ENCODE measurements at places on chromosomes 7 and 10. TPM values are rescaled to one million over a fixed set of nuclear protein-coding genes. Genes with fewer than 3 reads are reported as not detected.

GRCh38 chr7:40324914-40325313 lies 190.1 kb downstream of the SUGCT start:
- no peak for DNase-seq

- DNase-seq: peak; percentile 41
Measured at GRCh38 chr10:92573091-92573797, 649 bp downstream of the IDE start.

GRCh38 chr7:90387470-90388240 lies 15.6 kb upstream of the CLDN12 start:
- no peak for DNase-seq

GRCh38 chr10:93408783-93409182 lies 73.4 kb downstream of the MYOF start:
- no peak for DNase-seq

- DNase-seq: peak; percentile 70
Measured at GRCh38 chr7:130942211-130942964, 208.4 kb upstream of the KLF14 start.

GRCh38 chr7:142787034-142787768 lies 16.4 kb downstream of the PRSS2 start:
- DNase-seq: peak; percentile 71

- DNase-seq: no peak
Measured at GRCh38 chr7:93238131-93238530, 6.0 kb downstream of the VPS50 start.

GRCh38 chr7:47488969-47489342 lies 93.0 kb downstream of the TNS3 start:
- DNase-seq: no peak

DNA sequence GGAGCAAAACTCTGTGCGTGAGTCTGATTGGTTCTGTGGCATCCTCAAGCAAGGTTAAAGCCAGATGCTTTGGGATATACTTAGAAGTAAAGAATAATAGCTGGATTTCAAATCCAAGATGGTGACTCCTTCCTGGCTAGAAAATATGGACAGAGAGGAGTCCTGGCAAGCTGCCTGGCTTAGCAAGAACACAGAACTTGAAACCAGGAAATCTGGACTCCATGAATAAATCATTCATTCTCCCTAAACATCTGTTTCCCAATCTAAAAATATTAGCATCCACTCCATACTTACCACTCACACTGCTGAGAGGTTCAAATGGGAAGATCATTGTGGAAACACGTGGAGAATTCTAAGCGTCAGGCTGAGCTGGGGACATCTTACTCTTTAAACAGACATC lies 1074.1 kb upstream of the AUTS2 start:
- DNase-seq: no peak

- no peak for DNase-seq
Measured at GRCh38 chr10:101367569-101368453, 13.8 kb downstream of the BTRC start.

DNA sequence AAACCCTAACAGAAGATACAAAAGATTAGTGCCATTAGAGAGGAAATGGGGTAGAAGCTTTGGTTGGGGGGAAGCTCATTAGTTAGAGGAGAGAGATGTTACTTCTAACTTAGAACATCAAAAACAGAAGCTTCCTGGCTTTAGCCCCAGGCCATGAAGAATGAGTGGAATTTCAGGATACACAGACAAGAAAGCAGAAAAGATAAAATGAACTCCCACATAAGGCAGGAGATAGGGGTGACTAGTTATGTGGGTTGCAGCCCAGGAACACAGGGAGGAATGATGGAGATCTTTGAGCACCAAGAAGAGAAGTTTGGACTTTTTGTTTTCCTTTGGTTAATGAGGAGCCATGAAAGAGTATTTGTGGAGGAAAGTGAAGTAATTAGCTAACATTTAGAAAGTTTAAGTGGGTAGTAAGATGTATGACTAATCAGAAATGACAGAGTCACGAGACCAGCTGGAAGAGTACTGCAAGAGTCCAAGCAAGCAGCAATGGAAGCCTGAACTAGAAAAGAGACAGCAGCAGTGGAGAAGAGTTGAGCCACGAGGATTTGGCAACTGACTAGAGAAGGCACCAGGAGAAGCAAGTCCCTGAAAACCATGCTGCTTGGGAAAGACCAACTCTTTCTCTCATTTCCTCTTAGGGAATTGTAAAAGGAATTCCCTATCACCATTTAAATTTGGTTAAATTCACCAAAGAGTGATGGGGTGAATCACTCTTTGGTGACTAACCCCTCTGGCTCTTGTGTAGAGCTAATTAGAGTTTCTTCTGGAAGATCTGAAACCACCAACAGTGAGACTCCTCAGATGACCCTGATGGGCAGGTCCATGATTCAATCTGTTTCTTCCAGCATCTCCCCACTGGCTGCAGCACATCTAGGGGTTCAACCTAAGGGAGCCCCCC lies 131.9 kb downstream of the KCNMA1 start:
- no peak for DNase-seq

- DNase-seq: peak; percentile 78
Measured at GRCh38 chr7:55187701-55188491, 169.1 kb downstream of the EGFR start.

GRCh38 chr10:68284062-68285001 lies 47.5 kb upstream of the HNRNPH3 start:
- no peak for DNase-seq

GRCh38 chr7:20030915-20031362 lies 186.2 kb downstream of the MACC1 start:
- no peak for DNase-seq

- no peak for DNase-seq
Measured at GRCh38 chr7:151423936-151424335, 14.1 kb upstream of the WDR86 start.

DNA sequence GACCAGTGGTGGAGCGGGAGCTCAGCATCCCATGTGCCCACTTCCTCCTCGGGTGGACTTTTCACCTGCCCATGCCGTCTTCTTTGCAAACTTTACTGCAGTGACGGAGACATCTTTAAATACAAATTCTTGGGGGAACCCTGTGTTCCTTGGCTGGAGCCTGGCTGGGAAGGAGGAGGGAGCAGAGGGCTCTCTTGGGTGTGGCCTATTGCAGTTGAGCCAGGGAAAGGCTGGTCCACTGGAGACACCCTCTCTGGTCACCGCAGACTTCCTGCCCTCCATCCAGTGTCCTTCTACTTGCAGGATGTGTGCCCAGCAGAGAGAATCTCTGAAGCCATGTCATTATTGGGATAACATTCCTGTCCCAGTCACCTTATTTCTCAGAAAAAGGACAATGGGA lies 67.3 kb downstream of the TCF7L2 start:
- no peak for DNase-seq

- DNase-seq: no peak
Measured at GRCh38 chr7:89771003-89771636, 383.1 kb upstream of the STEAP1 start.

GRCh38 chr10:73110345-73110849 lies at the start of gene NUDT13:
TSS of gene NUDT13 (plus strand) at chr10:73110455. CDS start at chr10:73114366, 3,911 bp downstream.
- DNase-seq: peak; percentile 89

GRCh38 chr10:52212062-52212461 lies 102.0 kb upstream of the DKK1 start:
- DNase-seq: no peak

DNA sequence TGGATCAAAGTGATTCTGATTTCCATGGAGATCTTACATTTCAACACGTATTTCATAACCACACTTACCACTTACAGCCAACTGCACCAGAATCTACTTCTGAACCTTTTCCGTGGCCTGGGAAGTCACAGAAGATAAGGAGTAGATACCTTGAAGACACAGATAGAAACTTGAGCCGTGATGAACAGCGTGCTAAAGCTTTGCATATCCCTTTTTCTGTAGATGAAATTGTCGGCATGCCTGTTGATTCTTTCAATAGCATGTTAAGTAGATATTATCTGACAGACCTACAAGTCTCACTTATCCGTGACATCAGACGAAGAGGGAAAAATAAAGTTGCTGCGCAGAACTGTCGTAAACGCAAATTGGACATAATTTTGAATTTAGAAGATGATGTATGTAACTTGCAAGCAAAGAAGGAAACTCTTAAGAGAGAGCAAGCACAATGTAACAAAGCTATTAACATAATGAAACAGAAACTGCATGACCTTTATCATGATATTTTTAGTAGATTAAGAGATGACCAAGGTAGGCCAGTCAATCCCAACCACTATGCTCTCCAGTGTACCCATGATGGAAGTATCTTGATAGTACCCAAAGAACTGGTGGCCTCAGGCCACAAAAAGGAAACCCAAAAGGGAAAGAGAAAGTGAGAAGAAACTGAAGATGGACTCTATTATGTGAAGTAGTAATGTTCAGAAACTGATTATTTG lies 15.3 kb downstream of the HNRNPA2B1 start:
- no peak for DNase-seq

DNA sequence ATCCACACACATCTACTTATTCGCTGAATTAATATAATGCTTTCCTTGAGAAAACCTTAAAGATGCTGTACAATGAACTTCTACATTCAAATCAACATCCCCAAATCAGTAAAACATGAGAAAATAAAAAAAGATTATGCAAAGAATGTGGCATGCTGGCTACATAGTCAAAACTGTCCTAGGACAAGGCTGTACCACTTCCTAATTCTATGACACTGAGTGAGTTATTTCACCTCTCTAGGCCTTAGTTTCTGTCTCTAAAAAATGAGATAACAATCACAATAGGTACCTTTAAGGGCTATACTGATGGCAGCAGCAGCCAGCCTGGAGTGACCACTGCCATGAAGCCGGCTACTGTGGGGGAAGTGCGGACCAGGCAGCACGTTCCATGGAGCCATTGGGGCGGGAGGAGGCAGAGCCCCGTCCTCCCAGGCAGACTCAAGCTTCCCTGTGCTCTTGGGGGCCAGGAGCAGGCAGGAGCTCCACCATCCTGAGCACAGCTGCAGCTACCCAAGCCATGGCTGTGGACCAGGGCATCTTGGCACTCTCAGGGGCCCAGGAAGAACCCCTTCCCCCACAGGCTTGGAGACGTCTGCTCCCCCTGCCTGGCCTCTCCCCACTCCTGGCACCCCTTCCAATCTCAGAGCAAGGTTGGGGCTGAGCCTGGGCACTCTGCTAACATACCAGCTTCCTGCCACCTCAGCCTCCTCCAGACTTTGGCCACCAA lies 110.2 kb downstream of the ELAPOR2 start:
- DNase-seq: no peak

- no peak for DNase-seq
Measured at GRCh38 chr10:78269060-78269459, 235.4 kb downstream of the RPS24 start.

DNA sequence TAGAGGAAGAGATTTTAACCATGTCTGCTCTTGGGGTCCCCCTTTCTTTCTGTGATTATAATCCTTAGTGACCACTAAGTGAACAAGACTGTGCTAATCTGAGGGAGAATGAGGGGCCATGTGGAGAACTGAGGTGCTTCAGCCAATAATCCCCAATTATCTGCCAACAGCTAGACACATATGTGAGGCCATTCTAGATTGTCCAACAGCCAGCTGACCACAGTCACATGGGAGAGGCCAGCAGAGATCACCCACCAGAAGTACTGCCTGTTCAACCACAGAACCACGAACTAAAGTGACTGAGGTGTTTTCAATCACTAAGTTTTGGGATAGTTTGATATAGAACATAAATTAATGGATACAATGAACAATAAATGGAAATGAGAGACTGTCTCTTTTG lies 74.3 kb downstream of the SEMA3E start:
- DNase-seq: no peak

GRCh38 chr10:130615457-130615856 lies 479.3 kb downstream of the GLRX3 start:
- no peak for DNase-seq

GRCh38 chr7:24939416-24939815 lies 40.6 kb downstream of the OSBPL3 start:
- no peak for DNase-seq

GRCh38 chr10:124035928-124036558 lies 57.4 kb downstream of the CHST15 start:
- DNase-seq: no peak

GRCh38 chr7:82423446-82423845 lies 20.1 kb downstream of the CACNA2D1 start:
- DNase-seq: no peak

- peak; percentile 33 for DNase-seq
Measured at GRCh38 chr10:120457431-120458172, 575 bp downstream of the PLPP4 start.

DNA sequence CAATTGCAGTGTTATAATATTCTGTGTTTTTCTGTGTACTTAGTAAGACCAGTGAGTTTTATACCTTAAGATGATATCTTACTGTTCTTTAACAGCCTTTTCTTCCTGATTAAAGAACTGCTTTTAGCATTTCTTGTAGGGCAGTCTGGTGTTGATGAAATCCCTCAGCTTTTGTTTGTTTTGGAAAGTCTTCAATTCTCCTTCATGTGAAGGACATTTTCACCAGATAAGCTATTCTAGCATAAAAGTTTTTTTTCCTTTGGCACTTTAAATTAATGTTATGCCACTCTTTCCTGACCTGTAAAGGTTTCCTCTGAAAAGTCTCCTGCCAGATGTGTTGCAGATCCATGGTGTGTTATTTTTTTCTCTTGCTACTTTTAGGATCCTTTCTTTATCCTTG lies 1059.8 kb downstream of the LRMDA start:
- DNase-seq: no peak

The TMEM176A gene
- 4.2 TPM for total RNA-seq

The AMPH gene
- 9.0 TPM for total RNA-seq

The CLCN1 gene
- 1.1 TPM for total RNA-seq

The GPNMB gene
- 15.6 TPM for total RNA-seq

The CUEDC2 gene
- total RNA-seq: 49.0 TPM

The CARD11 gene
- 2.9 TPM for total RNA-seq

The CYP2C8 gene
- total RNA-seq: 8.2 TPM

The IFIT3 gene
- 6.9 TPM for total RNA-seq

The OLAH gene
- 6.1 TPM for total RNA-seq

The TFEC gene
- 4.1 TPM for total RNA-seq

The MUC3A gene
- total RNA-seq: 1.6 TPM

The MRLN gene
- not detected for total RNA-seq

The HOXA4 gene
- 1.7 TPM for total RNA-seq

The HMX3 gene
- total RNA-seq: 0.25 TPM

The ABCB1 gene
- 8.6 TPM for total RNA-seq

The OPN4 gene
- 0.19 TPM for total RNA-seq
